ENCODE measurements at places on chromosomes 5 and 9. TPM values are rescaled to one million over a fixed set of nuclear protein-coding genes. Genes with fewer than 3 reads are reported as not detected.

OR1L6 gene
- not detected for total RNA-seq

KIF12 gene
- not detected for total RNA-seq

MFAP3 gene
- 72.4 TPM for total RNA-seq

IRF1 gene
- total RNA-seq, result 16.5 TPM

ADAMTSL1 gene
- 115 TPM for total RNA-seq

PTGES gene
- 4.4 TPM for total RNA-seq

RLN2 gene
- total RNA-seq, result not detected

ZNF483 gene
- 1.3 TPM for total RNA-seq

PALM2AKAP2 gene
- 18.2 TPM for total RNA-seq

OTP gene
- total RNA-seq, result not detected

CNTLN gene
- total RNA-seq, result 9.9 TPM

ARL10 gene
- 7.9 TPM for total RNA-seq

GFI1B gene
- not detected for total RNA-seq

PCDHA1 gene
- under 0.01 TPM for total RNA-seq

LRRC14B gene
- not detected for total RNA-seq

AQP3 gene
- total RNA-seq, result 0.26 TPM

SLIT3 gene
- total RNA-seq, result 42.5 TPM

SPINK4 gene
- total RNA-seq, result not detected

NUTM2G gene
- not detected for total RNA-seq

JAK2 gene
- total RNA-seq, result 23.4 TPM

DNAI1 gene
- not detected for total RNA-seq
